ENCODE measurements at places on chromosomes 1 and 21. TPM values are rescaled to one million over a fixed set of nuclear protein-coding genes. Genes with fewer than 3 reads are reported as not detected.

DNA sequence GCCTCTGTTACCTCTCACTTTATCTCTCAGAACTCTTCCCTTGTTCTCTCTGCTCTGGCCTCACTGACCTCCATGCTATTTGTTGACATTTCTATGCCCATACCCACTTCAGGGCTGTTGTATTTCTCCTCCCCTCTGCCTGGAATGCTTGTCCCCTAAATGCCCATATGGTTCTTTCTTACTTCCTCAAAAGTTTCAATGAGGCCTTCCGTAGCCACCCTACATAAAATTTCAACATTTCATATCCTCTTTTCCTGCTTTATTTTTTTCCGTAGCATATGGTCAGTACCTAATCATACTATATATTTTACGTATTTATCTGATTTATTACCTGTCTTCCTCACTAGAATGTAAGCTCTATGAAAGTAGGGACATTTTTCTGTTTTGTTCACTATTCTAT lies 47.1 kb upstream of the ZYG11A start:
- no peaks in the 10 kb centered on the region for H3K27me3 ChIP-seq
- peaks cover 68% of the 10 kb centered on the region for H3K36me3 ChIP-seq
- no peak overlapping the region for H3K4me3 ChIP-seq
- H3K27ac ChIP-seq, result no peak overlapping the region

- H3K27ac ChIP-seq, result peak overlapping the region; percentile 98
- no peak for DNase-seq
- H3K27me3 ChIP-seq, result no peaks in the 10 kb centered on the region
- peaks cover 51% of the 10 kb centered on the region for H3K36me3 ChIP-seq
- peak overlapping the region; percentile 81 for H3K4me3 ChIP-seq
Observed at GRCh38 chr1:32181065-32181464, 1.6 kb downstream of the TXLNA start.

DNA sequence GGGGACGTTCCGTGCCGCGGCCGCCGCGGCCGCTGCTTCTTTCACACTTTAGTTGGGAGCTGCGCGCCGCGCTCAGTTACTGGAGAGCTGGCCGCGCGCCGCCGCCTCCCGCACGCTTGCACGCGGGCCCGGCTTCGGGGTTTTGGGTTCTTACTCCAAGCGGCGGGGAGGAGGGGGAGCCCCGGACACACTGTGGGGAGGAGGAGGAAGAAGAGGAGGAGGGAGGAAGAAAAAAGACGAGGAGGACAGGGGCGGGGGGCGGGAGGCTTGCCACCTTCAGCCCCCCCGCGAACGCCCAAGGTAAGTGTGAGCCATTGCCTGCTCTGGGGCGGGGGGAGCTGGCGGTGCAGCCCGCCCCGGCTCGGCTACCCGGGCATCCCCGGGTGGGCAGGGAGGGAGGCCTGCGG lies 243 bp downstream of the C1orf21 start:
- no peak for DNase-seq
- H3K4me3 ChIP-seq, result peak overlapping the region; percentile 91
- peaks cover 34% of the 10 kb centered on the region for H3K4me1 ChIP-seq
- H3K36me3 ChIP-seq, result no peaks in the 10 kb centered on the region
- peak overlapping the region; percentile 96 for H3K27ac ChIP-seq
- no peaks in the 10 kb centered on the region for H3K27me3 ChIP-seq

Gene FCRLB
- total RNA-seq, result 0.58 TPM

- no peak overlapping the region for H3K4me3 ChIP-seq
- no peaks in the 10 kb centered on the region for H3K4me1 ChIP-seq
- H3K27me3 ChIP-seq, result no peaks in the 10 kb centered on the region
- DNase-seq, result no peak
- no peaks in the 10 kb centered on the region for H3K36me3 ChIP-seq
- no peak overlapping the region for H3K27ac ChIP-seq
Observed at GRCh38 chr1:159341736-159342135, 39.6 kb downstream of the FCER1A start.

DNA sequence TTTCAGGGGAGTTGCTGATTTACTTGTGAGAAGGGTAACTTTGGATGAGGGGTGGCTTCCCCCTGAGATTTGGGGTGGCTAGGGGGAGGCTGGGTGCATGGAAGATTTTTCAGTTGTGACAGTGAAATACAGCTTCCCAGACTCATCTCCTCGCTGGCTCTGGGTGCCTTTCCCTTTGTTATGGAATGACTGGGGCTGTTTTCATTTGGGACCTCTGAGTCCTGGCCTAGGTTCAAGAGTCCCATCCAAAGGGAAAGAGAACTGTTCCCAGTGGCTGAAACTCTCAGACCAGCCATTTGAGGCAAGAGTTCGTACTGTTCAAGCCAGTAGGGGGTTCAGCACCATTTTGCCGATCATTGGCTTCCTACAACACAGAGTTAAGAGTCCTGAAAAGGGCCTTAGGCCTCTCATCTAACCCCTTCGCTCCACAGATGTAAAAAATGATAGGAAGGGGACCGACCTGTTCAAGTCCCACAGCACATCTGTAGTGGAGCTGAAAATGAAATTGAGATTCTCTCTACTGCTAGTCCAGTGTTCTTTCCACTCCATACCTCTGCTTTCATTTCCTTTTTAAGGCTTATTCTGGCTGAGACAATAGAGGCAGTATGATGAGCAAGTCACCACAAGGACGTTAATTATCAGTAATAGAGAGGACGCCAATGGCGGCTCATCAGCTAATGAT lies 958 bp downstream of the DDR2 start:
- H3K4me3 ChIP-seq, result peak overlapping the region; percentile 55
- no peaks in the 10 kb centered on the region for H3K36me3 ChIP-seq
- no peaks in the 10 kb centered on the region for H3K27me3 ChIP-seq
- H3K4me1 ChIP-seq, result no peaks in the 10 kb centered on the region

DNA sequence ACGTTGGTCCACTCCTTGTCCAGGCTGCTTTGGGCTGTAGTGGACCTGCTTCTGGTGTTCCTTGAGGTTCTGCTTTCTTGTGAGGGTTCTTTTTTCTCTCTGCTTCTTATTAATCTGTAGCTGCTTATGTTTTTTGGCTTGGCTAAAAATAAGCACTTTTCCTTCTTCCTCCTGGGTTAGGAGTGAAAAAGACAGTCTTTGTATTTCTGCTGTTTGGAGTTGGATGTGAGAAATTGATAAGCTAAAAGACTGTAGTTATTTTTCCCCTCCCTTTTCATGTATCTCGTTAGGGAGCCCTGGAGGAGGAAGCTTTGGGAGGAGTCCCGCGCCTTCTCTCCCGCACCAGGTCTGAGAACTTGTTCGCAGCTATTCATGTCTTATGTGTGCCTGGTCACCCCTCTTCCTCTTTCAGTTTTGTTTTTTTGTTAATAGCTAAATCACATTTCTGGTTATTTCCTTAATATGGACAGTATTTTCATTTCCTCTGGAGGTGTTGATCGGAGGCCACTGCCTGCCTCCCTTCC lies 79.0 kb downstream of the GALNT2 start:
- DNase-seq, result no peak
- no peaks in the 10 kb centered on the region for H3K27me3 ChIP-seq
- peaks cover 84% of the 10 kb centered on the region for H3K4me1 ChIP-seq
- H3K27ac ChIP-seq, result peak overlapping the region; percentile 2
- no peaks in the 10 kb centered on the region for H3K36me3 ChIP-seq

DNA sequence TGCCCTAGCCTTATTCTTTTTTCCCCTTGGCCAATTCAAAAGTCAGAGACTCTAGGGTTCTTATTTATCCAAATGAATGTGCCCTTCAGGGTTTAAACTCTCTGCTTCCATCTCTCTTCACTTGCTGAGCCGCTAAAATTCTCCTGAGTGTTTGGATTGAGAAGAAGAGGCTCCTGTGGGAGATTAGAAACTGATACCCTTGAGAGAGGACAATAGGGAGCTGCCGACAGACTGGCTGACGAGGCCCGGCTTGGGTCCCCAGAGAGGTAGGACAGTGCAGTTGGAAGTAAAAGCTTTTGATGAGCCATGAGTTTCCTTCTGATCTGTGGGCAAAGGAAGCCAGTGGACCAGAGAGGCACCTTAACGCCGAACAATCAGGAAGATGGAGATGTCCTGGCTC lies 41.3 kb upstream of the UBE2U start:
- no peaks in the 10 kb centered on the region for H3K27me3 ChIP-seq
- DNase-seq, result no peak
- no peak overlapping the region for H3K4me3 ChIP-seq
- no peaks in the 10 kb centered on the region for H3K36me3 ChIP-seq
- no peak overlapping the region for H3K27ac ChIP-seq
- H3K4me1 ChIP-seq, result peaks cover 9% of the 10 kb centered on the region

Gene CEPT1
- total RNA-seq, result 10.2 TPM

Gene RNU1-4
- 4,558 TPM for total RNA-seq

Gene TENT5C
- 3.1 TPM for total RNA-seq

- no peaks in the 10 kb centered on the region for H3K4me1 ChIP-seq
- H3K4me3 ChIP-seq, result no peak overlapping the region
- no peak for DNase-seq
- H3K27me3 ChIP-seq, result peaks cover 12% of the 10 kb centered on the region
- no peak overlapping the region for H3K27ac ChIP-seq
Observed at GRCh38 chr1:36573445-36573844, 90.7 kb upstream of the CSF3R start.

Gene SNIP1
- total RNA-seq, result 9.7 TPM

Gene CELA2B
- total RNA-seq, result not detected

DNA sequence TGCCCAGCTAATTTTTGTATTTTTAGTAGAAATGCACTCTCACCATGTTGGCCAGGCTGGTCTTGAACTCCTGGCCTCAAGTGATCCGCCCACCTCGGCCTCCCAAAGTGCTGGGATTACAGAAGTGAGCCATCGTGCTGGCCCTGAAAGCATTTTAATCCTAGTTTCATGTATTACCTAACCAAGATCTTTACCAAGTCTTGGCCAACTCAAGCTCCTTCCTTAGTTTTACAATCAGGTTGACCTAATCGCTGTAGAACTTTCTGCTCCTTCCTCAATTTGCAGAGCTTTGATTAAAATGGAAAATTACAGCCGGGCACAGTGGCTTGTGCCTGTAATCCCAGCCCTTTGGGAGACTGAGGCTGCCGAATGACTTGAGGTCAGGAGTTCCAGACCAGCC lies 3.2 kb upstream of the TMEM63A start:
- no peak for DNase-seq
- no peak overlapping the region for H3K4me3 ChIP-seq
- peaks cover 12% of the 10 kb centered on the region for H3K4me1 ChIP-seq
- H3K27ac ChIP-seq, result no peak overlapping the region

Gene LRRC38
- 26.8 TPM for total RNA-seq

- no peak overlapping the region for H3K4me3 ChIP-seq
- H3K36me3 ChIP-seq, result no peaks in the 10 kb centered on the region
- no peaks in the 10 kb centered on the region for H3K4me1 ChIP-seq
- H3K27ac ChIP-seq, result no peak overlapping the region
Observed at GRCh38 chr1:80417671-80418070, 1383.1 kb upstream of the ADGRL2 start.

DNA sequence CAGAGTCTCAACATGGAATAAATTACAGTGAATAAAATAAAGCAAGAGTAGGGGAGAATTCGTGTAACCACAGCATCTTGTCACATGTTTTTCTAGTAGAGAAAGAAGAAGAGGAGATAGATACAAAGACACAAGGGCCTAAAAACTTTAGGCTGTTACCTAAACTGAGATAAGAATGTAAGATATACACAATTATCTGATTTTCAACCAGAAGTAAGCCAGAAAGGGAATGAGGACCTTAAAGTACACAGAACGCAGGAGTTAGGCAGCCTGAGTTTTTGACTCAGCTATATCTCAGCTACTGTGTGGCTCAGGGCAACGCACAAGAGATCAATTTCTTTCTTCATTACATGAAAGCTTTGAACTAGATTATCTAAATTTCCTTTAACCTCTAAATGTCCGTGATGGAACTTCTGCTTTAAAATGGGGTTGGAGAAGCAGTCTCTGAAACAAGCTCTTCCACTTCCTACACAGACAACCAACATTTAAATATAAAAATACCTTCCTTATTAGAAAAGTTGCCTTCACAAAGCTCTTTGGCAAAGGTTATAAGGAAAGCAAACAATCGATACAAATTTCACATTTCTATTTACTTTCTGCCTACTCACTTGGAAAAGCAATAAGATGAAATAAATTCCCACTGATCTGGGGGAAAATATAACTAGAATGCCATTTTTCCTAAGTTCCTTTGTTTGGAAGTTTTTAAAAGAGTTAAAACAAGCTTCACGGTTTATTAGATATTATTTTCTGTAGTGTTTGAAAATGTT lies 5.2 kb upstream of the RGS13 start:
- H3K4me1 ChIP-seq, result no peaks in the 10 kb centered on the region
- H3K27ac ChIP-seq, result no peak overlapping the region

DNA sequence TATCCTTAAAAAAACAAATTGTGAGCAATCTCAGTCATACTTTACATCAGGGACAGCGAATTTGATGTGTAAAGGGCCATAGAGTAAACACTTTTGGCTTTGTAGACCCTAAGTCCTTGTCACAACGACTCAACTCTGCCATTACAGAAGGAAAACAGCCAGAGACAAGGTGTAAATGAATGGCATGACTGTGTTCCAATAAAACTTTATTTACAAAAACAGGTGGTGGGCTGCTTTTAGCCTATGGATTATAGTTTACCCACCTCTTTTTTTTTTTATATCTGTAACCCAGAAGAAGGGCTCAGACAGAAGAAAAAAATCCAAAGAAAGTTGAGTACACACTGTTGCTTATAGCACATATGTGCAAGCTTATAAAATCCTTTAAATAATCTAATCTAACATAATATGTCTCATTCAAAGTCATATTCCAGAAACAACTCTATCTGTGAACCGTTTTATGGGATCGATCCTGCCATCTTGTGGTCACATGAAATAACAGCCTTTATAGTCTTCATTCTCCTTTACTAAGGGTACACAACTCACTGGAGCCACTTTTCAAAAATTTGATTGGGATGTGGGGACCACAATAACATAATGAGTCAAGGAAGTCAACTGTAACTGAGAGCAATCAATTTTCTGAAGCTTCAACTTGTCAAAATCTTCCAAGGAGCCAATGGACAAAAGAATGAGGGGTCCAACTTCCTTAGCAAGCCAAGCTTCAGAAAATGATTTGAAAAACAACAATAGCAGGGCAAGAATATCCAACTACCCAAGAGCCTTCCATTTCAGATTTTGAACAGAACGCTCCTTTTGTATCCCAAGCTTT lies 142.2 kb upstream of the KRTAP19-8 start:
- DNase-seq, result no peak
- H3K4me1 ChIP-seq, result no peaks in the 10 kb centered on the region
- H3K27me3 ChIP-seq, result no peaks in the 10 kb centered on the region
- H3K27ac ChIP-seq, result no peak overlapping the region

DNA sequence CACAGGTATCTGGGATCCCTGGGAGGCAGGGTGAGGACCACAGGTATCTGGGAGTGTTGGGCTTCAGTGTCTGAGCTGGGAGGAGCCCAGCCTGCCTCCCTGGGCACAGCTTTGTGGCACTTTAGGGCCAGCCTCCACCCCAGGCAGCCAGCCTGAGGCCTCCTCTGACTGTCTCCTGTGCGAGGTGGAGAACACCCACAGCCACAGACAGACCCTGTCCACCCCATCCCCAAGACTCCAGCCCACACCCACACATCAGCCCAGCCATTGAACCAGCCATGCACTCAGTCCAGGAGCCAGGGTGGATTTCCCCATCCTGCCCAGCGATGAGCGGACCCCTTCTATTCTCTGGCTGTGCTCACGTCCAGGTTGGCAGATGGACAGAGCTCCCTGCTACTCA lies 21.8 kb upstream of the TNFRSF1B start:
- DNase-seq, result no peak
- H3K27me3 ChIP-seq, result no peaks in the 10 kb centered on the region
- H3K4me3 ChIP-seq, result no peak overlapping the region
- H3K4me1 ChIP-seq, result peaks cover 6% of the 10 kb centered on the region
- no peak overlapping the region for H3K27ac ChIP-seq
- H3K36me3 ChIP-seq, result no peaks in the 10 kb centered on the region
